Lower lobe of right lung (tissue), 2 donors: ENCODE measurements at places on chromosomes 5 and 9. TPM values are rescaled to one million over a fixed set of nuclear protein-coding genes. Genes with fewer than 3 reads are reported as not detected.

The KCNV2 gene
- total RNA-seq, result not detected

The NKD2 gene
- total RNA-seq, result 24.1 TPM

The CATSPER3 gene
- total RNA-seq, result 0.68 TPM

The GABBR2 gene
- 0.24 TPM for total RNA-seq

The SOHLH1 gene
- total RNA-seq, result not detected

The CDX1 gene
- not detected for total RNA-seq

The CARTPT gene
- not detected for total RNA-seq

The FOXD4L4 gene
- 0.77 TPM for total RNA-seq

The CDKN2A gene
- 8.4 TPM for total RNA-seq

The FKBP15 gene
- total RNA-seq, result 84.6 TPM

The PCDHGB4 gene
- total RNA-seq, result 5.3 TPM

The RANBP3L gene
- 2.8 TPM for total RNA-seq

The PCDHA9 gene
- total RNA-seq, result 0.32 TPM

The GRM6 gene
- total RNA-seq, result not detected

The SOX30 gene
- not detected for total RNA-seq

The PIP5K1B gene
- 35.9 TPM for total RNA-seq

The TMEM215 gene
- total RNA-seq, result 0.09 TPM
